GM23338 (cell line): ENCODE measurements at places on chromosomes 3 and 15.

DNA sequence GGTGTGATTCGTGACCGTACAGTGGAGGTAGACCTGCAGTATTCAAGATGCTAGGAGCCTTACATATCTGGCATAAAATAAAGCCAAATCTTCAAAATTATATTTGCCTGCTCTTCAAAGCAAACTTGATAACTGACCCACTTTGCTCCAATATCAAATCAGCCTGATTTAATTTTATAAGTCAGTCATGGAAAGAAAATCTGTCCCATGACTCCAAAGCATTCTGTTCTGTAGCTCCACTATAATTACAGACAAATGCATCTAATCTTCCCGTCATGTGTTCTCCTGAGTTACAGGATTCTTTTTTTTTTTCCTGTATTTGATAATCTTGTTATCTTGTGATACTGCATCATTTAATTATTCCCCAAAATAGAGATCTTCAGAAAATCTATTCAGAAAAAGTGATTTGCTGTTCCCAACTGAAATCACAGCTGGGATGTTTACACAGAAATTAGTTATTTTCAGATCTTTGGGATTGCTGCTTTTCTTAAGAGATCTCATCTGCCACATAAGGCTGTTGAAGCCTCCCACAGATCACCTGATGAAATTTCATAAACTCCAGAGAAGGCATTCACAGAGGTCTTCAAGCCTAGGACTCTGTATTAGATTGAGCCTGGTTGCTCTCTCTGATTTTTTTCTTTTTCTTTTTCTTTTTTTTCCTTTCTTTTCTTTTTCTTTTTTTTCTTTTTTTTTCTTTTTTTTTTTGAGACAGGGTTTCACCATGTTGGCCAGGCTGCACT is 27.2 kb downstream of the TIMP4 start:
- DNase-seq = no peak

GRCh38 chr3:188271226-188271914 is 117.4 kb downstream of the LPP start:
- DNase-seq = no peak

DNA sequence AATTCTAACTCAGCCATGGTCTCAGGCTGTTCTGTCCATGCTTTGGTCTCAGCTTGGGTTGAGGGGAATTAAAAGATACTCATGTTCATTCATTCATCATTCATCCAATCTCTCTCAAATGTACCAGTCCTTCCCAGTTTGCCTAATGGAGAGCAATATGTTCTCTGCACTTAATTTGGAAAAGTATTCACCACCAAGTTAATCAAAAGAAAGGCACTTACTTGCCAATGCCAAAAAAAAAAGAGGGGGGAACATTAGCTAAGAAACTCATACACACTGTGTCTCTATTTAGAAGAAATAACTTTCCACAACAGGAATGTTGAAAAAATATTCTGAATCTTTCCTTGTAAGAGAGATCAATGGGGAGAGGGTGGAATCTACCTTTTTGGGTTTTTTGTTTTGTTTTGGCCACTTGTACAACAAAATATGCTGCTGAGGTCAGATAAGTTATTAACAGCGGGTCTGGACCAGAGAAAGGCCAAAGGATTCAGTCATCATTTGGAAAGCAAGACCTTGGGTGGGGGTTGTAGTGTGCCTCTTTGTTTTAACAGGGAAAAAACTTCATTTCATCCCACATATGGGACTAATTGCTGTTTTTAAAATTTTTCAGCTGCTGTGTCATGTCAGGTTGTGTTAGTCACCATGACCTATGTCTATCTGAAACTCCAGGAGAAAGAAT is 152.3 kb downstream of the FBN1 start:
- no peak for DNase-seq

DNA sequence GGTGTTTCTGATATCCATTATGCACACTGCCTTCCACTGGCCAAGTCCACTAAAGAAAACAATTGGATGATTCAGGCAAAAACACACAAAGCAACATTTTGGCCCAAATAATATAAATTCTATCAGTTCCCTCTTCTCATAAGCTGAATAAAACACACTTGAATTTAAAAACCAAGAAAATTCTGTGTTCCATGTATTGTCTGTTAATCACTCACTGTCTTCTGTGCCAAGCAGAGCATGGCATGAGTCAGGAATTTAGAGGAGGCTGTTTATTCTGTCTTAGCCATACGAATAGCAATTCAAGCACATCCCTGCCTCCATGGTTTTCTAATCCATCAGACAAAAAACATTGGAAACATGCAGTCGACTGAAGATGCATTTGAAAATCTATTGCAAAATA is 215.6 kb upstream of the UMPS start:
- DNase-seq = no peak

DNA sequence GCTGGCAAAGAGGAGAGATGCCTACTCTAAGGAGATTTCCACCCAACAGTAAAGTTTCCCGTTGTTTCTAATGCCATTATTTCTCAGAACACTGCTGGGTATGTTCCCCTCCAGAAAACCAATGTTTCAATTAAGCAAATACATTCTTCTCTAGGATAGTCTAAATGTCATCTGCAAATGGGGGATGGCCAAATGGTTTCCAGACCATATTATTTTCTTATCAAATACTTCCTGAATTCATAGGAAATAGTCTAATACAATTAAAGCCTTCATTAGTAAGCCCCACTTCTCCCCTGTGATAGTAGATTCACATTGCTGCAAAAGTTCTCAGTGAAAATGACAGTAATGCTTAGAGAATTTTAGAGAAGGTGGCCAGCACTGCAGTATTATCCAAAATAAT is 716.6 kb downstream of the GRM7 start:
- no peak for DNase-seq

DNA sequence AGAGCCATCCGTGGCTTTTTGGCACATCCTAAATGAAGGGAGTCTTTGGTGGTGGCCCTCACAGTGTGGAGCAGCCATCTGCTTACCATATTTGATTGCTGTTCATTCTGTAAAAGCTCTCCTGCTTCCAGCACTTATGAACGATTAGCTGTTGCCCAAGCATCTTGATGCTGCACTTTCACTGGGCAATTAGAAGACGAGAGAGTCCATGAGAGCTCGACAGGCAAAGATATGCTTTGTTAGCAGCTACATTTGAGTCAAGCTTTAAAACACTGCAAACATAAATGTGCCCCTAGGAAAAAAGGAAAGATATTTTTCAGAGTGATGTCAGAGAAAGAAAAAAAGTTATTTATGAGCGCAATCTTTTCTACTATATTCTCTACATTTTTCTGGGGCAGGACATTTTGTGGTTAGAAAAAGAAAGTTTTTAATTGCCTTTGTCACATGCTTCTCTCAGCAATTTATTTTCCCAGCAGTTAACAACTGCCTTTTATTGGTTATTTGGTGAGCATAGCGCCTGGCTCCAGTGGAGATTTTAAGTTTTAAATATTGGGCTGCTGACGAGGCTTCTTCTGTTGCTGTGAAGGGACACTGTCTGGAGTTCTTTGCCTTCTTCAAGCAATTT is 468.4 kb downstream of the C3orf38 start:
- DNase-seq = no peak

DNA sequence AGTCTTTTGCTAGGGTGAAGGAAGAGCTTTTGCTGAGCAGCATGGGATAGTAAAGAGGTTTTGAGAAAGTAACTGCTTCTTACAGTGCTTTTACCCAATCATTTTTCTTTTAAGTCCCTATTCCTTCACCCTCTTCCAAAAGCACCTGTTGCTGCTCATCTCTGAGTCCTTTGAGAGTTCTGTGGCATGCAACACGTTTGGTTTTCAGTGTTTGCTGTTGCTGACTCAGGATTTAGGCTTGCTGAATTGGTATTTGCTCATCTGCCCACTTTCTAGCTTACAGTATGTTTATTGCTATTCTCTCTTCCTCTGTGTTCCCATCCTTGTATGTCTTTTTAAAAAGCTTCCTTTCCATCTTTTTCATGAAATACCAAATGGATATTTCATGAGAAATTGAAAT is 55.9 kb upstream of the THRB start:
- no peak for DNase-seq

DNA sequence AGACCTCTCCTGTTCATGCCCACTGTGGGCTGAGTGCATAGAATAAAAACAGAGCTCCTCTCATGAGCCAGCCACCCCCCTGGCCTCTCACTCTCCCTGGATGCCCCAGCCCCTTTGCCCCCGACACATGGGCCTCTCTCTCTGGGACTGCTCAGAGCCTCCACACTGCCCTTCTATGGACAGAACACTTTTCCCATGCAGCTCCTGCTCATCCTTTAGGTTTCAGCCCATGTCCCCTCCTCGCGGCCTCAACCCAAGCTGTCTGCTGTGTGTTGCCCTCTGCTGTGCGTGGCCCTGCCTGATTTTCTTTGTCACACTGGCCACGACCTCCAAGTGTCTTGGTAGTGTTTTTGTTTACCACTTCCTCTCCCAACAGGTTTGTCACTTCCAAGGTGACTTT is 20.7 kb upstream of the PRR23E start:
- no peak for DNase-seq
